ENCODE measurements at places on chromosomes 2 and 18.
A peak's percentile ranks its signal among the peaks of the same experiment; 100 is the strongest.

DNA sequence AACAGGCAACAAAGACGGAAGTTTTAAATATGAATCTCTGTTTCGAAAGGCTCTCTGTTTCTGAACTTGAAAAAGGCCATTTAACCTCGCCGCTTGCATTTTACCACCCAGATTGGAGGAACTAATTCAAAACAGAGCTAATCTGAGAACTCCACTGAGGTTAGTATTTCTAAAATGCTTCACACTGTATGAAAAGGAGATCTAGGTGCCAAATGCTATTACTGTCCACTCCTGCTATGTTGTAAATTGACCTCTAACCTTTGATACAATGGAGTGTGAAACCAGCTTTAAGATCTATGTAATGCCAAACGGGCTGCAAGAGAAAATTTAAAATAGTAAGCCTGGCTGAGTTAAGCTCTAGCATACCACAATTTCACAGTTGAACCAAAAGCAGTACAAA, 364.5 kb downstream of the IRS1 start:
- no peak for DNase-seq

GRCh38 chr2:121375621-121376159, 90.7 kb upstream of the TFCP2L1 start:
- DNase-seq: no peak

DNA sequence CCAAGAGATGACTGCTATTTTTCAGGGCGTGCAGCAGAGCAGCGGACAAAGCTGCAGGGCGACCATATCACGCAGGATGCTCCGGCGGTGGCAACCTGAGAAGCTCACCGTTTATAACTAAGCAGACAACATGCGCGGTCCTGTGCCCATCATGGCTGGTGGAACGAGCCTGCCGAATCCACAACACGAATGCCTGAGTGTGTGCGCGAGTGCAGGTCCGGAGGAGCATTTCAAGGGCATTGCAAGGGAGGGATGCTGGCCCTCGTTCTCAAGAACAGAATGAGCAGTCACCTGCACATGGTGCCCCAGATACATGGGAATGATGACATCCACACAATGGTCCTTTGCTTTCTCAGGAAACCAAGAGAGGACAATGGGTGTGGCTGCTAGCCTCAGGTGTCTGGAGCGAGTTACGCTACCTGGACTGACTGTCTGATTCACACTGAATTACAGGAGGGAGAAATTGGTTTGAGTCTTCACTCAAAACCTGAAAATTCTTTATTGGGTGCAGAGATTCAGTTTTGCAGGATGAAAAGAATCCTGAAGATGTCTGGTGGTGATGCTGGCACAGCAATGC, 39.8 kb downstream of the TBC1D8 start:
- no peak for DNase-seq

GRCh38 chr2:205571360-205571959, 110.8 kb upstream of the NRP2 start:
- no peak for DNase-seq

- DNase-seq: no peak
These were observed 159.2 kb downstream of the SOX11 start for GRCh38 chr2:5851410-5851809.

- DNase-seq: no peak
These were observed 14.5 kb upstream of the SULT1C4 start for GRCh38 chr2:108363024-108363907.

DNA sequence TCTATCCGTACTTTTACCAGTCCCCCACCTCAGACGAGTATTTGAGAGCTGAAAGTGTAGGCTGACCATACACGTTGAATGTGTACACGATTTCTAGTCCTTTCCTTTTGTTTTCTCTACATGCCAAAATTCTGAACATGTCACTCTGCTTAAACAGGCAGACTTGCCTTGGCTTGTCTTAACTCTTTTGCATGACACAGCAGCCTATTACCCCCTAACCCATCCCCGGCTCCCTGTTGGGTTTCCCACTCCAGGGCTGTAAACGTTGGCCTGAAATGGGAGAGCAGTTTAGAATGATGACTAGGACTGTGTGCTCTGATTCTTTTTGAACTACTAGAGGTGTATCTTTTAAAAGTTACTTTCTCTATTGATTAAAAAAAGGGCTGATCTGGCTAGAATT, 19.1 kb downstream of the MTCL1 start:
- DNase-seq: no peak

GRCh38 chr2:201070948-201071478, 458 bp downstream of the HYCC2 start:
- no peak for DNase-seq

GRCh38 chr2:172106108-172106961, 3.6 kb upstream of the DLX2 start:
- no peak for DNase-seq

GRCh38 chr2:129908721-129909373, 70.6 kb upstream of the RAB6C start:
- no peak for DNase-seq

DNA sequence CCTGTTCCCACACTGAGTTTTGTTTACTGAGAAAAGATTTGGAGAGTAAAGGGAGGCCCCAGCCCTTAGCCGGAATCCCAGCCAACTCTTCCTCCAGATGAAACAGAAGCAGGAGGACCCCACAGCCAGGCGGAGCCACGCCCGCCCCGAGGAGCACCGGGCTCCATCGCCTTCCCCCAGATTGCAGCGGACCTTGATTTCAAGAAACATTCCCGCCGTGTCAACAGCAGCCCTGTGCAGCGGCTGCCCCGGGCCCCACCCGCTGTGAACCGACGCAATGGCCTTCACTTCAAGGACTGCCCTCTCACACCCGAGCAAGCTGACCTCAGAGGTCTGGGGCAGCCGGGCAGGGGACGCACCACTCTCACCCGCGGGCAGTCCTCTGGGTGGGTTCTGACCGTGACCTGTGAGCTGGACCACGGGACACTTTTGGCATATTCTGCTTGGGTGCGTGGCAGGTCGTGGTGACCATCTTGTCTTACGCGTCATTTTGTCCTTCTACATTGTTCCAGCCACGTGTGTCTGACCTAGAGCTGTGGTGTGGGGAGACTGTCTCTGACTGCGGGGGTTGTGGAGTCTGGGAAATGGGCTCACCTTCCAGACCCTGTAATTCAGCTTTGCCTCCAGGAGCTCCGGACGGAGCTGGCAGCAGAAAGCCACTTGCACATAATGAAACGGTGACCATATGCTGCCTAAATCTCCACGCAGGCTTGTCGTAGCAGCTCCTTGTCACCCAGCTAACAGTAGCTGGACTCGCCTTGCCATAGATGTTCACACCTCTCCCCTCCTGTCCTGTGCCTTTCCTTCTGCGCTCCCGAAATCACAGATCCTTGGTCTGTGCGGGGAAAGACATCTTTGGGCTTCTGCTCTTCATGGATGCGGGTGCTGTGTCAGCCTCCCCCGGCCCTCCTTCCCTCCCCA, 32.0 kb upstream of the INHBB start:
- no peak for DNase-seq

- DNase-seq: no peak
These were observed 398.3 kb downstream of the ALK start for GRCh38 chr2:29522951-29523669.

DNA sequence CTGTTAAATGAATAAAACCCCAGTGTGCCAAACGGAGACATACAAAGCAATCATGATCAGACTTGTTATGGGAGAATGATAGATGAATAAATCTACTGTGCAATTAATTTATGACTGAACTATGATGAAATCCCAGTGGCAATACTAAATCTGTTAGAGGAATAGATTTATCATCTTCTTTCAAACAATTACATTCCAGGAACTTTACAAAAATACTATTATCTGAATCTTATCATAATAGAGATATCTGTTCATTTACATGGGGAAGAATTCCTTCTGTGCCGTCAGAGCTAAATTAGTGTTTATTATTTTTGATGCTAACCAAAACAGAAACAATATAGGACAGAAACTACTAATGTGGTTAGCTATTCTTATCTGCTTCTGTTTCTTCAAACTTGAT, 208.5 kb downstream of the CAMKMT start:
- DNase-seq: no peak

GRCh38 chr2:113716291-113716690, 40.2 kb downstream of the SLC35F5 start:
- DNase-seq: no peak

DNA sequence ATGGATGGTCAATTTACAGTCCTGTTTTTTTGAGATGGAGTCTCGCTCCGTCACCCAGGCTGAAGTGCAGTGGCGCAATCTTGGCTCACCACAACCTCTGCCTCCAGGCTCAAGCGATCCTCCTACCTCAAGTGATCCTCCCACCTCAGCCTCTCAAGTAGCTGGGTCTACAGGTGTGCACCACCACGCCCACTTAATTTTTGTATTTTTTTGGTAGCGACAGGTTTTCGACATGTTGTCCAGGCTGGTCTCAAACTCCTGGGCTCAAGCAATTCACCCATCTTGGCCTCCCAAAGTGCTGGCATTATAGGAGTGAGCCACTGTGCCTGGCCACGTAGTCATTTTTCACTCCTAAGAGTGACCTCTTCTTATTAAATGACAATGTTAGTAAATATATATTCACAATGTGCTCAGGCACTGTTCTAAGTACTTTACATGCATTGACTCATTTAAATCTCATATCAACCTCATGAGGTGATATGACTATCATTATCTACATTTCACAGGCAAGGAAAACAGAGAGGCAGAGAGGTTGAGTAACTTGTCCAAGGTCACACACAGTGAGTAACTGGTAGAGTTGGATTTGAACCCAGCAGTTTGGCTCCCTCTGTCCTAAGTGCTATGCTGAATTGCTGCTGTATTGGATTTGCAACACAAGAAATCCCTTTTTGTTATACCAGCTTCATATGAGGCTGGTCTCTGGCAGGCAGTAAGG, 5.6 kb upstream of the DIS3L2 start:
- DNase-seq: no peak

DNA sequence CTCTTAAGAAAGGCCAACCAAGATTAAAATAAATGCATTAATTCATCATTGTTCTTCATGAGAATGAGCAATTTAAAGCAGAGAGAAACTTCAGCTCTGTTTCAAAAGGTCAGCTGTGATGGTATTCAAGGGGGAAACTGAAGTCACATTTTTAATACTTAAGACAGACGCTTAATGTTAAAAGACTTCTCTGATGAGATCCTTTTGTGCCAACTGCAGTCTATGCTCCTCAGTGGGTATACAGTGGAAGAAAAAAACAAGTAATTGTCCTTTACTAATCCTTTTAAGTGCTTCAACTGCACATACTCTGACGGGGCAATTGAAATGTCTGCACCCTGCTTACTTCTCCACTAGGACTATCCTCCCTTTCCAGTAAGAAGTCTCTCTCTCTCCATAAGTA, 309.7 kb downstream of the GULP1 start:
- no peak for DNase-seq

DNA sequence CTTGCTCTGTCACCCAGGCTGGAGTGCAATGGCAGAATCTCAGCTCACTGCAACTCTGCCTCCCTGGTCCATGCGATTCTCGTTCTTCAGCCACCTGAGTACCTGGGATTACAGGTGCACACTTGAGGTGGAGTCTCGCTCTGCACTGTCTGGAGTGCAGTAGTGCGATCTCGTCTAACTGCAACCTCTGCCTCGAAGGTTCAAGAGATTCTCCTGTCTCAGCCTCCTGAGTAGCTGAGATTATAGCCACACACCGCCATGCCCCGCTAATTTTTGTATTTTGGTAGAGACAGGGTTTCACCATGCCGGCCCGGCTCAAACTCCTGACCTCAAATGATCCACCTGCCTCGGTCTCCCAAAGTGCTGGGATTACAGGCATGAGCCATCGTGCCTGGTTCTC, 83.3 kb downstream of the CCBE1 start:
- DNase-seq: no peak

GRCh38 chr18:69958422-69958821, 10.7 kb upstream of the CD226 start:
- DNase-seq: no peak

- no peak for DNase-seq
These were observed 79.9 kb upstream of the FSIP2 start for GRCh38 chr2:185658750-185659149.

DNA sequence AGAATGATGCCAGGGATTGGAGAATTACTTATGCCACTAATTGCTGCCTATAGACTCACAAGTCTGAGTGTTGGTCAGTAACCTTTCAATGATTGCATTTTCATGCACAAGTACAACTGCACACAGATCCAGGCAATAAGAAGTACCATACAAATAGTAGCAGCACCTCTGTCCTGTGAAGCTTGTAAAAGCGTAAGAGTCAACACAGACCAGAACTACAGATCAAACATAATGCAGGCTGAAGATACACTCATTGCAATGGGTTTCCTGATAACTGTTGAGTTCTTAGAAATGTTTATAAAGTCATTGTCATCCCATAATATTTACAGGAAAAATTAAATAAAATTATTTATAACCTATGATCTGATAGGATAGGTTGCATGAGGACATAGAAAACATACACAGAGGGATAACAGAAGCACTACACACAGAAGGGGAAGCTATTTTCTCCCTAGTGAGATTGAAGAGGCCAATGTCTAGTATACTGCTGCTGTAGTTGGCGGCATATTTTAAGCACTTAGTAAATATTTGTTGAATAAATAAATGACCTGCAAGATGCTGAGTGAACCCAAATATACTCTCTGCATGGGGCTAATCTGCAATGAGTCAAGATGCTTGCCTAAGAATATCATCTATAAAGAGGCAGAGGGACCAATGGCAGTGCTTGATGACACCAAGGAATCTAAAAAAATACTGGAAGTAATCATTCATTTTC, 5.7 kb upstream of the PIK3C3 start:
- no peak for DNase-seq

GRCh38 chr2:73952499-73953446, 26.1 kb downstream of the DGUOK start:
- DNase-seq: no peak

DNA sequence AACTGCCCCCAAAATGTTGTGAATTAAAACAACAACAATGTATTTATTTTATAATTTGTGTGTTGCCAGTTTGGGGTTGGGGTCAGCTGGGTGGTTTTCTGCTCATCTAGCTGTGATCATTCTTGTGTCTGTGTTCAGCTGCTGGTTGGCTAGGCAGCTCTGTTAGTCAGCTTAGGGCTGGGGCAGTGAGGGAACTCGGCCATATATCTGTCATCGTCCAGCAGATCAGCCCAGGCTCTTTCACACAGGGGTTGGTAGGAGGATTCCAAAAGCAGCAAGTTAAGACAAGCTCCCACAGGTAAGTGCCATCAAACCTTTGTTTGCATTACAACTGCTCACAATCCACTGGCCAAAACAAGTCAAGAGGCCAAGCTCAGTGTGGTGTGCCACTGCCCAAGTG, 121.5 kb downstream of the LPIN1 start:
- no peak for DNase-seq

GRCh38 chr2:189681903-189682302, 7.4 kb downstream of the ANKAR start:
- no peak for DNase-seq

DNA sequence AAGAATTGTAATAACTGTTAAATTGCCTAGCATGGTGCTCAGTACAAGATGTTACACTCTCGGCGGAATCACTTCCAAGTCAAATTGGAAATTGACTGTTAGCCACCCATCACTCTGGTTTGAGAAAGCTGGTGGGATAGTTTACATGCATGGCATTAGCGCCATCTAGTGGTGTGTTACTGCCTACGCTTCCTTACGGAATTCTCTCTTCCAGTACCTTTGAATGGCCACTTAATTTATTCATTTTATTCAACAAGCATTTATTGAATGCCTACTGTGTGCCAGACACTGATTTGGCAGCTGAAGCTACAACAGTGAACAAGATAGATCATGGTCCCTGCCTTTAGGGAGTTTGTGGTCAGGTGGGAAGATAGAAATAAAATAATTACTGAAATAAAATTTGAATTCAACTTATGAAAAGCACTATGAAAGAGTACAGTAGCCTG, 171.2 kb downstream of the TMEM247 start:
- peak; percentile 43 for DNase-seq

Data from stimulated activated CD8-positive, alpha-beta memory T cell treated with anti-CD3 and anti-CD28 coated beads, Interleukin-12 subunit alpha, Interleukin-12 subunit beta, amount 100 ng/mL, for 4 hours (primary cell).